MCF 10A (cell line): ENCODE measurements at places on chromosomes 2 and 18. TPM values are rescaled to one million over a fixed set of nuclear protein-coding genes. Genes with fewer than 3 reads are reported as not detected.

The NOL4 gene
- total RNA-seq: not detected in 2 replicates

DNA sequence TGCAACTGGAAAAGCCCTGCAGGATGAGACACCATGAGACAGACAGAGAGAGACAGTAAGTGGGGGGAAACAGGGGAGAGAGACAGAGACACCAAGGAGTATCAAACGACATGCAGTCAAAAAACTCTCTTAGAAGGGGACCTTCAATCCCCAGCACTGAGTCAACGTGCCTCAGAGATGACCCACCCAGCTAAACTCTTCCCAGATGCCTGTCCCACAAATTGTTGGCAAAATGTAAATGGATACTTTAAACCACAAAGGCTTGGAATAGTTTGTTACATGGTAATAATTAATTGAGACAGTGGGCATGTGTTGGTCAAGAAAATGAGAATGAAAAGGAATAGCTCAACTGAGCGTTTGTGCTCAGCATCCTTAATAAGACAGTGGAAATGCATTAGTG is 98.3 kb downstream of the GRB14 start:
- DNase-seq: no peak

DNA sequence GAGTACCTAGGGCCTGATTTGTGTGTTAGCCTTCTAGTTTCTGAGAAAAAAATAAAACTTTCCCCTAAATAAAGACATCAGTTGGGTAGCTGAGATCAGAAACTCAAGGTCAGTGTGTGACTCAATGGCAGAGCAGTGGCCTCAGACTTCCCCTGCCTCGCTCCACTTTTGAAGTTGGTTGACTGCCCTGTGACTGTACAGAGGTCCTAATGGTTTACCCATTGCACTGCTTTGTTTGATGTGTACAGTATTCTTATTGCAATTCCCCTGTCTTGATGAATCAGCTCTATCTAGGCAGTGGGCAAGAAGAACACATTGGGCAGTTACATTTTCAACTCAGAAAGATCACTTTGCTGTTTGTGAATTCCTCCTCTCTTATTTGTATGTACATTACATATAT is 315.7 kb downstream of the KCNS3 start:
- no peak for DNase-seq

The MATN3 gene
- 0.83 and 0.98 TPM in 2 replicates for total RNA-seq

GRCh38 chr2:121348128-121348740 is 63.2 kb upstream of the TFCP2L1 start:
- DNase-seq: no peak

The OR6B2 gene
- total RNA-seq: not detected in 2 replicates

DNA sequence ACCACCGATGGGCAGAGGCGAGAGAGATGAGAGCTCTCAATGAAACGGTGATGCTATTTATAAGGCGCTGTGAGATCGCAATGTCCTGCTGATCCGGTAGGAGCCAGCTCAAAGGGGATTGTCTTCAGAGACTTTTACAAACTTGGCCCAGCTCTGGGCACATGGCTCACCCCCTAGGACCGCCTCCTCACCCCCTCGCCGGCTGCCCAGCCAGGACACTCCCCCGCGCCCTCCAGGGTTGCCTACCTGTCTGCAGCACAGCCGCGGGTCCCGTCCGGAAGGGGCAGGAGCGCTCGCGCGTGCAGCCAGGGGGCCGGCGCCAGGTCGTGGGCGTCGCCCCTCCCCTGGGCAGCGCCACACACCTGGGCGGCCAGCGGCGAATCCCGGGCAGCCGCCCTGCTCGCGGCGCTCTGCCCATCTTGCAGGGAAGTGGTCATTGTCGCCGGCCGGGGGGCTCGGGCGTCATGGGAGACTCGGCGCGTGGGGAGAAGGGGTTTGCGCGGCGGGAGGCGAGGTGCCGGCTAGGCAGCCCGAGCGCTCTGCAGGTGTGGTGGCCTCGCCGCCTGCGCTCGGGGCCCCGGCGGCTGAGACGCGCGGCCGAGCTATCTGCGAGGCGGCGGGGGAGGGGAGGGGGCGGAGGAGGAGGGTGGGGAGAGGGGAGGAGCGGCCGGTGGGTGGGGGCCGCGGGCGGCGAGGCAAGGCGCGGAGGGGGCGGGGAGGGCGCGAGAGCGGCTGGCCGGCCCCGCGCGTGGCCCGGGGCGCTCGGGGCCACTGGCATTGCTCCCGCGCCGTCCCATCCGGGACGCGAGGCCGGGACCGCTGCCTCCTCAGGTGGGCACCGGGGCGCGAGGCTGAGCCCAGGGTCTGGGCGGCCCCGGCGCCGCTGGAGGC is at the start of gene GRB14:
GRB14 (minus strand) TSS at position 610 of the 891 bp plus-strand sequence; CDS start at position 437, 173 bp downstream.
- DNase-seq: peak; percentile 85

GRCh38 chr2:88563129-88563528 is 64.1 kb downstream of the EIF2AK3 start:
- no peak for DNase-seq

DNA sequence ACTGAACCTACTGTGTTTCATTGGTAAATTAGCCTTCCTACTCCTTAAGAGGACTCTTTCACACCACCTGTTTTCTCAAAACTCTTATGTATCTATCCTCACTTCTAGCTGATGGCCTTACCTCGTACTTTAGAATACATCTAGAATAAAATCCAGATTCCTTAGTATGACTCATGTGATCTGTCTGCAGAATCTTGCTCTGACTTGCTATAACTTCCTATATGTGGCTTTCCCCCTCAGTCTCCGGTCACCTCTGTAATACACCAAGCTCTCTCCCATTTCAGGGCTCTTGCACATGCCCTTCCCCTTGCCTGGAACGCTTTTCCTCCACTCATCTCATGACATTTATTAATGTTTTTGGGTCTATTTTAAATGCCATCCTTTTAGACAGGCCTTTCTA is 95.6 kb upstream of the LHCGR start:
- DNase-seq: peak; percentile 55

GRCh38 chr2:31238906-31239592 is 5.1 kb downstream of the EHD3 start:
- no peak for DNase-seq

DNA sequence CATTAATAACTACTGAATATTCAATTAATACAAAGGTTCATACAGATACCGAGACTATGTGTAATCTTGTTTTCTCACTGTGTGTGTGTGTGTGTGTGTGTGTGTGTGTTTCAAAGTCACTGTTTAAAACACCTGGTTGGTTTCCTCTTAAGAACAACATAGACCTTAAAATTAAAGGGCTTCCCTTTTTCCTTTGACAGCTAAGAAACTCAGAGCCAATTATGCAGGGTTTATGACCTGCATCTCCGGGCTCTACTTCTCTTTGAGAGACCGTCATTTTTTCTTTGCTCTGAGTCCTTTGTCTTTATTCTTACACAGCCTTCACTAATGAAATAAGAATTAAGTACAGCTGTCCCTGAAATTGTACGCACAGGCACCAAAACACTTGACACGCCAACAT is 145.6 kb downstream of the HDAC4 start:
- no peak for DNase-seq

DNA sequence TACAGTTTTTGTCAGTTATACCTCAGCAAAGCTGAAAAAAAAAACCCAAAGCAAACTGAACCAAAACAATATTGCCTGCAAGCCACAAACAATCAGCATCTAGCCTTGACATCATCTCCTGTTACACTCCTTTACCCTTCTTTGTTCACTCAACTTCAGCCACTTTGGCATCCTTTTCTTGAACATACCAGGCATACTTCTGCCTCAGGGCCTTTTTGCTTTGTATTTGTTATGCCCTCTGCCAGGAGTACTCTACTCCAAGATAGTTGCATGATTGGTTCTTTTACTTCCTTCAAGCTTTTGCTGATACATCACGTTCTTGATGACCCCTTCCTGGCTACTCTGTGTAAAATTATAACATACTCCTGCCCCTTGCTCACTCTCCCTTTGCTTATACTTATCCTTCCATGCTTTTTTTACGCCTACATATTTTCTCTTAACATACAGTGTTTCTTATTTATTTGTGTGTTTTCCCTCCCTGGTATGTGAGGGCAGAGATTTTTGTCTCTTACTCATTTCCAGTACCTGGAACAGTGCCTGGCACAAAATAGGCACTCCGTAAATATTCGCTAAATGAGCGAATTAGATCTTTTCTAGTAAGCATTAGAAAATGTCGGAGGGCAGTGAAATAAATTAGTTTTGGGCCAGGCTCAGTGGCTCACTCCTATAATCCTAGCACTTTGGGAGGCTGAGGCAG is 12.7 kb downstream of the ABI2 start:
- peak; percentile 84 for DNase-seq

- DNase-seq: no peak
These were observed 24.2 kb upstream of the MCFD2 start for GRCh38 chr2:46939626-46940359.

GRCh38 chr2:220315098-220315823 is 687.8 kb downstream of the SLC4A3 start:
- no peak for DNase-seq

The CFC1 gene
- not detected in 2 replicates for total RNA-seq

GRCh38 chr2:196809260-196809659 is at the start of gene C2orf66:
C2orf66 (minus strand) TSS chr2:196809355; CDS start chr2:196809336, 19 bp downstream.
- no peak for DNase-seq

DNA sequence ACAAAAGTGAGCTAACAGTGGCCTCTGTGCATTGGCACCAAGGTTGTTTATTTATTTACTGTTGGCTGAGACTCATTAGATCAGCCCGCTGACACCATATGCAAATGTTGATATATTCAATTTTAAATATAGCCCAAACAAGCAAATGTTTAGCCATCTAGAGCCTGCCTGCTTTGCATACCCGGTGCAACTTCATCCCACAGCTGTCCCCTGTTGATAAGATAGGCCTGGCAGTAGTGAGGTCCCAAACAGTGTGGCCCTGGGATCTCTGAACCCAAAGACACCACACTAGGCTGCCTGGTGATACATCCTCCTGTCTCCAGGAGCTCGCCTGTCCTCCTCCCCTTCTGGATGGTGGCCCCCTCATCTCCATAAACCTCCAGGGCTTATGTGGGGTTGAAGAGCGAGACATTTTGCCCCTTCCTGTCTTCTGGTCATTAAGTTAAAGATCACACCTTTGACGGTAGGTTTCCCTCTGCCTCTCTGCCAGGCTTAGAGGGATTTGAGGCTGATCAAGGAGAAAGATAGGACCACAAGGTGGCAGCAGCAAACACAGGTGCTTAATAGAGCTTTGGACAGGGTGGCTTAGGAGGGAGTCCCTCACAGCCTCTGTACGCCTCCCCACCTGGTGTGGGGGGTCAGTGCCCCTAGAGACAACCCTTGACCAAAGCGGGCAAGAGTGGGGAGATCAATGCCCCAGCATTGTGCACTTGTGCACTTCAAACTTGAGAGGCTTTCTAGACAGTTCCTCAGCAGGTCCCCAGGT is 23.7 kb upstream of the MYO5B start:
- peak; percentile 53 for DNase-seq

The AP1S3 gene
- total RNA-seq: 56.9 and 57.7 TPM in 2 replicates

GRCh38 chr2:235468978-235469655 is 24.7 kb upstream of the AGAP1 start:
- DNase-seq: peak; percentile 95

The RETREG2 gene
- 49.3 and 64.5 TPM in 2 replicates for total RNA-seq
